ENCODE measurements at places on chromosomes 6 and 20.

GRCh38 chr6:134642279-134642678 is 307.6 kb downstream of the ALDH8A1 start:
- DNase-seq, result no peak

DNA sequence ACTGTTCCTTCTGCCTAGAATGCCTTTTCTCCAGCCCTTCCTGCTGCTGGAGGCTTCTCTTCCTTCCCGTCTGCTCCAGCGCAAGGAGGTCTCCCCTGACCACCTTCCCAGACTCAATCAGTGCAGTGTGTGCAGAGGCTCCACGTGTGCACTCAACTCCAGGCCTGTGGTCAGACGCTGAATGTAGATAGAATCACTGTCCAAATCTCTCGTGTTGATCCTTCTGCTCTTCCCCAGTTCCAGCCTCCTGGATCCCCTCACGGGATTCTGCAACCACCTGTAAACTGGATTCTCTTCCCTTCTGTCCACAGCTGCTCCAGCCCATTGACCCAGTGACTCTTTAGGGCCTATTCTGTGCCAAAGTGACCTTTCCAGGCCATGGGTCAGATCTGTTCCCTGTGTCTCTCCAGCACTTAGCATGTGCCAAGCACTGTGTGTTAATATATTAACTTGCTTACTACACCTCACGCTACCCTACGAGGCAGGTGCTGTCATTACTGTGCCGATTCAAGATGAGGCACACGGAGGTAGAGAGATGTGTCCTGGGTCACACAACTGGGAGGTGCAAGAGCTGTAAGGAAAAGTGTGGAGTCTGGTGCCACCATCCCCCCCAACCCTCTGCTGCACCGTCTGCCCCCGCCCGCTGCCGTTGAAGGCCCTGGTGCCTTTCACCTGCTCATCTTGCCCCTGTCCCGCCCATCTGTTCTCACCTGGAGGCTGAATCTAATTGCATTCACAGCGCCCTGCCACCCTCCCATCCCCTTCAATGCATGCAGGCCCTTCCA is 112.2 kb downstream of the SULF2 start:
- no peak for DNase-seq

GRCh38 chr6:32131439-32131948 is 1.4 kb upstream of the FKBPL start:
- no peak for DNase-seq

DNA sequence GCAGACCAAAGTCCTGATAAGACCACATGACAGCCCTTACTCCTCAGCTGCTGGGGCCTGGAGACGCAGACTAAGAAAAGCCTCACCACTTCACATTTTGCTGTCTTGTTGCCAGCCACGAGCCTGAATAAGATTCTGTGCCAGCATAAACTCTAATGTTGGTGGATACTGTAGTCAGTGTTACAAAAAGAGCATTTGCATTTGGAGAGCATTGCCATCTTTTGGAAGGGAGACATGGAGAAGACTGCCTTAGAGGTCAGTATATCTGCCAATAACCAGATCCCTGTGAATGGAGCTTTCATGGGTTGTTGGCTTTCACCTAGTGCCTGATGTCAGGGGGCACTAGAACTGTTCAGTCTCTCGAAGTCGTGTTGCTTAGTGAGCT is 315.2 kb downstream of the ZFAND3 start:
- no peak for DNase-seq

DNA sequence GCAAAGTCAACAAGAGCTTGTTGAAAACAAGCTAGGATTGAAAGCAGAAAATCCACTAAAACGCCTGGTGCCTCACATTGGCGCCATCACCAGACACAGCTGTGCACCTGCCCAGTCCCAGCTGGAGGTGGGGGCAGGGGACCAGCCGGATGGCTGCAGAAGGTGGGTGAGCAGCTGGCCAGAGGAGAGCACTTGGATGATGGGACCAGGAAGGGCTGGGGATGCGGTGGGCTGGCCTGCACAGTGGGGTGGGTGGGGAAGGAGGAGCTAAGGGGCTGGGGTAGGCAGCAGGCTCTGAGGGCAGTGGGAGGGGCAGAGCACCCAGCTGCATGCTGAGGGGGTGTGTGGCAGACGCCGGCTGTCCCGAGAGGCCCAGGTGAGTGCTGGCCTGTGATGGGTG is 7.1 kb downstream of the CABLES2 start:
- no peak for DNase-seq

DNA sequence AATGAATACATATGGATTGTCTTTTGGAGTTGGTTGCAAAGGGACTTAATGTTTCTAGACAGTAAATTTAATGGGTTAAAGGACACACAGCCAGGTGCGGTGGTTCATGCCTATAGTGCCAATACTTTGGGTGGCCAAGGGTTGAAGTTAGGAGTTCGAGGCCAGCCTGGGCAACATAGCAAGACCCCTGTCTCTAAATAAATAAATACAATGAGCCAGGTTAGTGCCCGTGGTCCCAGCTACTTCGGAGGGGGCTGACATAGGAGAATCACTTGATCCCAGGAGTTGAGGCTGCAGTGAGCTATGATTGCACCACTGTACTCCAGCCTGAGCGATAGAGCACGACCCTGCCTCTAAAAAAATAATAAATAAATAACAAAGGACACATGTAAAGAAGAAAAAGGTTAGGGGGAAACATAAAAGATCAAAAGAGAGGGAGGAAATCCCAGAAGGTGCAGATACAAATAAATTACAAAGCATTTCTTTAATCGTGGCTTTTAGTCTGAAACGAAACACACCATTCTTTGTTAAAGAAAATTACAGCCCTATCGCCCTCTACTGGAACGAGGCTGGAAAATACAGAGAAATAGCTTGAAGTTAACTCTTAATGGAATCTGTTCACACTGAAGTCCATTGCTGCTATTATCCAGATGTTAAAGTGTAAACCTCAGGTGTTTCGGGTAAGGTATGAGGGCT is 42.6 kb upstream of the SCML4 start:
- DNase-seq, result no peak

DNA sequence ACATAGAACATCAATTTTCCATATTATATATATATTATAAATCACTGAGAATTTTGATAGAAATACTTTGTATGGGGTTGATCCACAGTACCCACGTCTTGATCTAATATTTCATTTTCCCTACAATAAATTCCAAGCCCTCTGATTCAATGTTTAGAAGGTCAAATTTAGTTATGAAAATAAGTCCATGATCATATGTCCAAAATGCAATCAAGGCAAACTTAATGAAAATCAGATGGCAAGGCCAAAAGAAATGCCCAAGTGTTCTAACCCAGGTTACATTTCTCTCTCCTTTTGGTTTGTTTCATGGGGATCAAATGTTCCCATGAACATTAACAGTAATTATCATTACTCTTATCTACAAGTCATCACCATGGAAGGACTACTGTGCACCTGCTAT is 203.8 kb downstream of the KIF16B start:
- DNase-seq, result no peak

GRCh38 chr6:38460186-38460585 is 179.5 kb downstream of the BTBD9 start:
- no peak for DNase-seq

DNA sequence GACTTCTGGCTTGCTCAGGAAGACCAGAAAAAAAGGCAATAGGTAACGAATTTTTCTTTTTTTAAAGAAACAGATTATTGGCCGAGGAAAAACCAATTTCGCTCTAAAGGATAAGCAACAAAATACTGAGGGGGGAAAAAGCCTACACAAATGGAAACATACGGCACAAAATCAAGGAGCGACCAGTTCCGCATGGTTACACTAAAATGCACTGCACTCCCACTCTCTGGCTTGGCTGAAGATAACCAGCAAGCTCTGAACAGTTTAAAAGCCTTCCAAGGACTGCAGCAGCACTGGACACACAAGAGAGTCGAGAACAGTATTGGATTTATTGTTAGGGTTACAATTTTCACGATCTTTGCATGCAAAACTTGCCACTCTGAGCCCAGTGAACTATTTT is 881 bp upstream of the MAP7 start:
- no peak for DNase-seq

DNA sequence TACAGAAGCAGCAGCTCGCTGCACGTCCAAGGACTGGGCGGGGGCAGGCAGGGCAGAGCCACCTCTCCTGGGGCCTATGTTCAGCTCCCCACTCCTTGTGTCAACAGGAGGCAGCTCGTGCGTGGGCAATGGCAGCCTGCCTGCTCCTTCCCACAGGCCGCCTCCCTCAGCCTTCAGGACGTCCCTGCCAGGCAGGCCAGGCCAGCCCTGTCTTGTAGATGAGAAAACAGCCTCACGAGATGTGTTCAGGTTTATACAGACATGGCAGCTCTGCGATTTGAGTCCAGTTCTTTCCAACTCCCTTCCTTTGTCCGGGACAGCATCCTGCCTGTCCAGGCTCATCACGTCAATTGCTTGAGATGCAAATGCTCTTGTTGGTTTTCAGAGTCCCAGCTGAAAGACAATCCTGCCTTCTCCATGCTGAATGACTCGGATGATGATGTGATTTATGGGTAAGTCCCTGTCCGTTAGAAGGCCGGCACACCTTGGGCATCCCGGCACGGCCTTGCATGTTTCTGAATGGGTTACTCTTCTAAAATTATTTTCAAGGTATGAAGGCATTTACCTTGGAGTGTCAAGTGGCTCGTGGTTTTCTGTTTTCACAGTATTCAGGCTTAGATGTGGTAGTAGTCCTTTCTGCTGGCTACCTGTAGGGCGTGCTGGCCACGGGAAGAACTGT is 13.5 kb downstream of the DYNLT1 start:
- no peak for DNase-seq

DNA sequence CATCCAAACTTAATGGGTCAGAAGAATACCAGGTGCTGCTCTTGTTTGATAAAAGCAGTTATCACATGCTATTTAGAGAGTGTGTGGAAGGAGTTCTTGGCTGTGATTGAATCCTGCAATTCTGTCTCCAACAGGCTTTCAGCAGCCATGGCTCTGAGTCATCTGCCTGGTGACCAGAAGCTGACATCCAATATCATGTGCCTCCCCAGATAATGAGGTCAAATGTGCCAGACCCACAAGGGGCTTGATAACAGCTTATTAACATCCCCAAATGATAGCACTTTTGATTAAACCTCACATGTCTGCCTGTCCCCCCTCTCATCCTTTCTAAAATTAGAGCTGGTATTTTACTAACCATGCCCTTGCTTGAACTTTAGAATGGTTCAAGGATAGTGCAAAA is 175.7 kb upstream of the PLN start:
- no peak for DNase-seq

- no peak for DNase-seq
Observed at GRCh38 chr20:47576516-47577033, 74.9 kb downstream of the NCOA3 start.

DNA sequence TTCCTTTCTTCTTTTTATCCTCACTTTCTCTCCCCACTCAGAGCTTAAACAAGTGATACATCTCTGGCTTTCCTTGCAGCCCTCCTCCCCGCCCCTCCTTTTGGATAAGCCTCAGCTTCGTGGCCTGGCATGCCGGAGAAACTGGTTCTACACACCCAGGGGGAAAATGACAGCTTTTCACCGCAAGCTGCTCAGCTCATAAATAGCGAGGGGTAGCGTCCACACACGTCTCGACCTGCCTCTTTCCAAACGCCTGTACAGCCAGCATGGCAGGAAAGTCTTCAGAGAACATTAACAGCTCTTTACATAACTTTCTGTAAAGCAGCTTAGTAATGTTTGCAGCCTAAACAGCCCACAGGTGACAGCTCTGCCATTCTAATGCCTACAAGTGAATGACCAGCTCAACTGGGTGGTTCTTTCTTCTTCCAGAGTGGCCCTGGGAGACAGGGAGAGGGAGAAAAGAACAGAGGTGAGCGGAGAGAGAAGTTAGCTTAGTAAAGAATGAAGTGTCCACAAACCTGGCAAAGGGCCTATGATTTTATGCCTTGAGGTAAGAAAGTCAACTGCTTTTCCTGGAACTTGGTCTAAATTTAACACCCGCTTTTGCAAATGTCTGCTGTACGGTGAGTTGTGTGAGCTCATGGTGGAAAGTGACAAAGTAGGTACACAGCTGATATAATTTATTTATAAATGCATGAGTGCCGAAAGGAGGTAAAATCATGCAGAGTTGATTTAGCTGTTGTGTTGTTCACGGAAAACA is 251.5 kb downstream of the TFAP2A start:
- no peak for DNase-seq

- DNase-seq, result no peak
Observed at GRCh38 chr20:16951876-16952275, 203.7 kb downstream of the OTOR start.

GRCh38 chr6:162468326-162468725 is 259.2 kb downstream of the PRKN start:
- no peak for DNase-seq

GRCh38 chr6:107679457-107679856 is 144.7 kb downstream of the SCML4 start:
- DNase-seq, result no peak

DNA sequence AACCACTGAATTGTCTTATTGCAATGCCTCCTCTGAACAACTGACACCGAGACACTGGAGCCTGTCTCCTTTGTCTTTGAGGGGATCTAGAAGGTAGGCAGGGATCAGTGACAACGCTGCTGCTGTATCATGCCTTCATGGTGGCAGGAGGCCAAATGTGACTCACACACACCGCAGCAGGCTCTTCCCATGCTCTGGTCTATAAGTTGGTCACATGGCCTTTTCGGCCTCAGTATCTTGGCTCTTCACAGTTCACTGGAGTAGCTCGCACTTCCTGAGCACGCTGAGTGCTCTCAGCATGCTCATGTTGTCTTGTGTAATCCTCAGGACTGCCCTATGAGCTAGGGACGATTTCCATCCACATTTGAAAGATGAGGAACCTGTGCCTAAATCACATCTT is 167.4 kb upstream of the PCSK2 start:
- no peak for DNase-seq

DNA sequence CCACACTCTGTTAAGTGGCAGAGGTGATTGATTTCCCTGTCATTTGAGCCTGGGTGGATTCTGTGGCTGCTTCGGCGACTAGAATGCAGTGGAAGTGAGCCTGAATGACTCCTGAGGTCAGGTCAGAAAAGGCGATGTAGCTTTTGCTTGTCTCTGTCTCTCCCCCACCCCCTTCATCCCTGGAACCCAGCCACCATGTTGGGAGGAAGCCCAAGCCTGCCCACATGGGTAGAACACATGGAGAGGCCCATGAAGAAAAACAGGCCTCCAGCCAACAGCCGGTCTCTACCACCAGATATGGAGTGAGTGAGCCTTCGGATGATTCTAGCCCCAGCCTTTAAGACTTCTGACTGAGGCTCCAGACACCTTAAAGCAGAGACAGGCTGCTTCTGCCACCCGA is 181.0 kb downstream of the TFAP2C start:
- DNase-seq, result no peak

GRCh38 chr6:142284419-142284818 is 17.4 kb upstream of the ADGRG6 start:
- DNase-seq, result no peak

GRCh38 chr6:44676826-44677433 is 289.4 kb downstream of the CDC5L start:
- DNase-seq, result no peak

DNA sequence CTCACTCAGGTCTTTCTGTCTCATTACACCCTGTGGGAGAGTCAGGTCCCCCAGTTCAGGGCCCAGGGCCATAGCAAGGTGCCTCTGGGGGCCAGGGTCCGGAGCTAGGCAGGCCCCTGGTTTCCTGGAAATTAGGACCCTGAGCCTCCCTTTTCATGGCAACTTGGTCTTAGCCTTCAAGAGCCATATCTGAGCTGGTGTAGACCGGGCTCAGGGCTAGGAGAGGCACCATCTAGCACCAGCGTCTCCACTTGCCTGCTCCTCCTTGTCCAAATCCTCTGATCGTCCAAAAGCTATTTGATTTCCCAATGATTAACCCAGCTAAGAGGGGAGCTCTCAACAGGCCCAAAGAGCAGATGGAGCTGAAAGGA is 5.6 kb downstream of the MDFI start:
- no peak for DNase-seq

GRCh38 chr6:33543116-33543515 is 37.0 kb downstream of the BAK1 start:
- DNase-seq, result no peak
